ENCODE measurements at places on chromosomes 16 and 17.

DNA sequence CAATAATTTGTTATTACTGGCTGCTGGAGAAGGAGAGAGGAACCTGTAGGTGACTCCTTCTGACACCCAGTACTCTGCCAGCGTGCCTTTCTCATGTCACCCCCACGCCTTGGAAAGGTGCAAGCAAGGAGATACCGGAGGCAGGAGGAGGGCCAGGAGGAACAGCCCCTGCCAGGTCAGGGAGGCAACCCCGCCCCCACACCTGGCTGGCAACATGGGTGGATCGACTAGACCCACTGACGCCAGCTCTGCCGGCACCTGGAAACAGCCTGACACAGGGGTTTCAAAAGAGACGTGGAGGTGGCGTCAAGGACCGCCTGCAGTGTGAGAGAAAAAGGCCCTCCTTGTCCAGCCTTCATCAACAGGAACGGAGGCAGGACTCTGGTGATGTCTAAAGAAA, 62.3 kb downstream of the CYB5B start:
- DNase-seq = no peak

- DNase-seq = no peak
Measured at GRCh38 chr17:82344175-82344907, 10.8 kb upstream of the SECTM1 start.

DNA sequence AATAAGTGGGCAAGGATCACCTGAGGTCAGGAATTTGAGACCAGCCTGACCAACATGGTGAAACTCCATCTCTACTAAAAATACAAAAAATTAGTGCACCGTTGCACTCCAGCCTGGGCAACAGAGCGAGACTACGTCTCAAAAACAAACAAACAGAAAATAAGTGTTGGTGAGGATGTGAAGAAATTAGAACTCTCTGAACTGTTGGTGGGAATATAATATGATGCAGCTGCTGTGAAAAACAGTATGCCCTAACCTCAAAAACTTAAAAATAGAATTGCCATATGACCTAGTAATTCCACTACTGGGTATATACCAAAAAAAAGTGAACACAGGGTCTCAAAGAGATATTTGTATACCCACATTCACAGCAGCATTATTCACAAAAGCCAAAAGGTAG, 26.1 kb downstream of the GLG1 start:
- no peak for DNase-seq

DNA sequence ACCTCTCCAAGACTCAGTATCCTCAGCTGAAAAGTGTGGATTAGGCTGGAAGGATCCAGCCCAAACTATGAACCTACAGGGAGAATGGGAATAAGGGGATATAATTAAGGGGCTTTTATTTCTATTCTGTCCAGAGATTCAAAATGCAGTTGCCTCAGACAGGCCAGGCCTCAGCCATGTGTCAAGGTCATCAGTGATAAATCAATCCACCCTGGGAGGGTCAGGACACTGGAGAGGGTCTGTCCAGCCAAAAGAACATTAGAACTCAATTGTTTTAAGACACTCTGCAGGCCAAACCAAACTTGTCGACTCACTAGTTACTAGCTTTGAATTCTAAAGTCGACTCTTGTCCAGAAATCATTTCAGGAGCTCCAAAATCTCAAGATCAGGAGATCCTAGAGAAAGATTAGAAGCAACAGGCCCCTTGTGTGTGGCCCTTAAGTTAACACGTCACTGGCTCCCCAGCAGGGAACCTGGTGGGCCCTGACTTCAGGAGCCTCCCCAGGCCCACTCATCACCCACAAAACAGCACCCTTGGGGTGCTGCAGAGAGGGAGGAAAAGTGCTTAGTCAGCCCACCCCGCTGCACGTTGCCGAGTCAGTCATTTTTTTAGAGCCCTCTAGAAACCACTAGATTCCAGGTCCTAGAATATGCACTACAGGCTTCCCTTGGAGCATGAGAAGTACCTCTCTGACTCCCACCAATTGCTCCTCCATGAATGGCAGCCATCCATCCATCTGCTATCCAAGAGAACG, 156.8 kb downstream of the XYLT1 start:
- DNase-seq = no peak

DNA sequence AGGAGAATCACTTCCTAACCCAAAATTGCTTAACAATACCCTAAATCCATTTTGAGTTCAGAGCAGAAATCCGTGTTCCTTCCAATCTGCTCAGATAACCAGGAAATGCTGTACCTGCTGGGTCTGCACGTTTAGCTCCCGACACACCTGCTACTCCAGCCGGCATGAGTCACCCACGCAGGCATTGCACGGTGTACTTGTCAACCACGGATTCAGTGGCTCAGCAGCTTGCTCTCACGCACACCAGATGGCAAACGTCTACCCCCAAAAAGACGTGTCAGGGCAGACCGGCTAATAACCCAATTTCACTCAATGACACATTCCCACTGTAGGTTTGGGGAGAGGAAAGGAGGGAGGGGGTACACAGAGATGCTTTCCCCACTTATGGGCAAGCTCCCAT, 468.1 kb downstream of the SOX9 start:
- no peak for DNase-seq

GRCh38 chr17:8909586-8910270, 42.3 kb upstream of the PIK3R6 start:
- DNase-seq = no peak

- no peak for DNase-seq
Measured at GRCh38 chr16:89572485-89573205, 2.9 kb upstream of the CPNE7 start.

- no peak for DNase-seq
Measured at GRCh38 chr17:82446649-82447048, 3.9 kb downstream of the CYBC1 start.

GRCh38 chr17:83151442-83152226, 72.2 kb downstream of the METRNL start:
- no peak for DNase-seq

Measured in activated CD8-positive, alpha-beta memory T cell treated with anti-CD3 and anti-CD28 coated beads for 48 hours (primary cell).